Activated T-cell treated with anti-CD3 and anti-CD28 coated beads, Interleukin-2, amount 50 U/mL, for 72 hours (primary cell): ENCODE measurements at places on chromosomes 6 and 20. TPM values are rescaled to one million over a fixed set of nuclear protein-coding genes. Genes with fewer than 3 reads are reported as not detected.

Gene ZFP57
- not detected for total RNA-seq

Gene SNX9
- 94.6 TPM for total RNA-seq

Gene GHRH
- total RNA-seq: not detected

Gene MUC22
- total RNA-seq: not detected

Gene GMEB2
- 17.5 TPM for total RNA-seq

Gene CRISP2
- not detected for total RNA-seq

Gene PDSS2
- total RNA-seq: 14.3 TPM

Gene RSPO3
- total RNA-seq: not detected

Gene AIF1
- total RNA-seq: 98.1 TPM

Gene TNFRSF6B
- total RNA-seq: 1.2 TPM

Gene BANF2
- total RNA-seq: not detected
